Lower lobe of right lung (tissue), 2 donors: ENCODE measurements at places on chromosomes 12 and 14. TPM values are rescaled to one million over a fixed set of nuclear protein-coding genes. Genes with fewer than 3 reads are reported as not detected.
A peak's percentile ranks its signal among the peaks of the same experiment; 100 is the strongest.

DNA sequence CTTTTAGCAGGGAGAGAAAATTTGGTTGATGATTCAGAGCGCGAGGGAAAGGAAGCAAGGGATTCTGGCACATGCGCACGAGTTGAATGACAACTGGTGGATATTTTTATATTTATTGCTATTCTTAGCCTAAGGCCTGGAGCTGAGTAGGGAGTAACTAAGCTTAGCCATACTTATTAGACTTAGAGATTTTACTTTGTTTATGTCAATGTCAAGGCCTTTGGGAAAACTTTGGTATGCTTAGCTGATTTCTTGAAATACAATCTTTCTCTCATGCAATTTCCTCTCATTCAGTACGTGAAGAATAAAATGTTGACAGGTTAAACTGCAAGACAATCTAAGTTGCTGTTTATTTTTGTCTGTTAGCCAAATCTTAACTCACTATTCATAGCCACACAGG is 101.1 kb downstream of the CRADD start:
- no peak for DNase-seq

DNA sequence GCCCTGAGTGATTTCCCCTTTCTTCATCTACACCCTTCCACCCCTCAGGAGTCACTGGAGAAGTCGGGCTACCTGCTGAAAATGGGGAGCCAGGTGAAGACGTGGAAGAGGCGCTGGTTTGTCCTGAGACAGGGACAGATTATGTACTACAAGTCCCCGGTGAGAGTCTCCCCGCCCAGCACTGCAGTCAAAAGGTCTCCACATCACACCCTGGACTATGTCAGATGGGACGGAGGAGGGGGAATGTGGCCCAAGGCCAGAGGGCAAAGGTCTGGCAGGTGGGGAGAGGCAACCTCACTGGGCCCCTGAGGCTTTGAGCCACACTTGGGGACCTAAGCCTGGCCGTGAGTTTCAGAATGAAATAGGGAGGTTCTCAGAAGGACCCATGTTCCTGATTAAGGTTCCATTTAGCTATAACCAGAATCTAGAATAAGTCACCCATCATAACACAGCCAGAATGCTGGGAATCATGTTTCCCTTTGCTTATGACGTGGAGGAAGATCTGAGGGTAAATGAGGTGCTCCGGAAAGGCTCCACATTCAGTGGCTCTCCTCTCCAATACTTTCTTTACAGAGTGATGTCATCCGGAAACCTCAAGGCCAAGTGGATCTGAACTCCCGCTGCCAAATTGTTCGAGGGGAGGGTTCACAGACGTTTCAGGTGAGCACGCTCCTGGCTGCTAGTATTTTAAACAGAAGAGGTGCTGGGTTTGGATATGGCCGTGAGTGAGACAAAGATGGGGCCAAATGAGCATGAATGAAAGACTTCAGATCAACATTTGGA is 26.6 kb downstream of the PIGH start:
- peak; percentile 24 for DNase-seq

DNA sequence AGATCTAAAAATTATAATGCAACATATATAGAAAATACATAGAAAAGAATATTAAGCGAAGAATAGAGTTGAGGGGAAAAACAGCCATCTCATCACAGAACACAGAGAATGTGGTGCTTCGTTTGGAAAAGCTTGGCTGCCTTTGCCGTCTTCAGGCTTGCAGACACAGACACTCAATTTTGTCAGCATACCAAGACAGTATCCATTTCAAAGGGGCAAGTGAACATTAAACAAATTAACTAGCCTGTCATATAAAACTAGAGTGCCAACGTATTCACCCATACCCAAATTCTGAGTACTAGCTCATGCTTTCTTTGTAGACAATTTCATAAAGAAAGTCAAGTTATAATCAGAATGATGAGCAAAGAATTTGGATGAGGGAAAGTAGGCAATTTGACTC is 40.5 kb downstream of the DMAC2L start:
- no peak for DNase-seq

DNA sequence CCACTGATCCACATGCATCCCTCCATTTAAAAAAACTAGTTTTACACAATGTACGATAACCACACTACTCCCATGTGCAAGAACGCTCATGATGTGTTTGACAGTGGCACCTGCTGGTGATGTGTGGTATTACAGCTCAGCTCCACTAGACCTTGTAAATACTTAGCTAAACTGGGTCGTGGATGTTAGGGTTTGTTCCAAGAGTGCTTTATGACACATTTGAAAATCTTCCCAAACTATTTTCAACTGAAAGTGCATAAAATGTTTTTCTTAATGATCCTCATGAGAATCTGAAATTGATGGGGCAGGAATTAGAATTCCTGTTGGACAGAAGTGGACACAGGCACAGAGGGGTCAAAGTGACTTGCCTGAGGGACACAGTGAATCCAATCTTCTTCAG is 99.2 kb downstream of the SCARB1 start:
- no peak for DNase-seq

GRCh38 chr12:119283310-119283709 is 51.2 kb upstream of the CCDC60 start:
- DNase-seq: no peak

DNA sequence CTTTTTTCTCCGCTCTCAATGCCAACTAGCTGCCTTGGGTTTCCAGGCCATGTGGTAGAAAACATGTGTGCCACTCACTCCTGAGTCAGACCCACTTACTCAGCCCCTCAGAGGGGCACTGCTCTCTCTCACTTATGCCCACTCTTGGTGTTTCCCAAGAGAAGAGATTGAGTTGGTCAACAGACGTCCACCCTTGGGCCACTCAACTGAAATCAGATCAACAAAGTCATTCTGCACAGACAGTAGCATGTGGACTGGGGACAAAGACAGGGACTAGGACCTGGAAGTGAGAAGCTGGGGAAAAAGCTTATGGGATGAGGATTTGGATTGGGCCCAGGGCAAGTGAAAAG is 161.2 kb downstream of the EFCAB11 start:
- DNase-seq: no peak

The ABCC9 gene
- total RNA-seq: 27.5 TPM

DNA sequence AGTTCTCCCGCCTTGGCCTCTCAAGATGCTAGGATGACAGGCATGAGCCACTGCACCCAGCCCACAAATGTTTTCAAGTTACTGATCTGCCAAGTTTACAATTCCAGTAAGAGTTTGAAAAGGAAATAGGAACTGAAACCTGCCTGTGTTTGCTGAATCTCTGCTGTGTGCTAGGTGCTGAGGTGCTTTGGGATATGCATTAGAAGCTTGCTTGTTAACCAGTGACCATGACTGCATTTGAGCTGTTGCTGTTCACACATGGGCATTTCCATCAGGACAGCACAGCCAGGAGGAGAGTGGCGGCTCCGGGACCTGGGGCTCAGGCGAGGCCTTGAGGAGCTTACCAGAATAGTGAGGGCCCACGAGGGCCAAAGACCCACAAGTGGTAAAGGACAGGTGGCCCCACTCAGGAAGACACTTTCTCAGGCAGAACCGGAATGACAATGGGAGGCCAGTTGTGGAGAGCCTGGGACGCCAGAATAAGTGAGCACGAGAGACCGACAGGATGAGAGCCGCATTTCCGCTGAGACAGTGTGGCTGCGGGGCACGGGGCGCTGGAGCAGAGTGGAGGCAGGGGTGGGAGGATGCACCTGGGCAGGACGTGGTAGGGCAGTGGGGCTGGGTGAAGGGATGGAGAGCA is 54.5 kb upstream of the MMP17 start:
- no peak for DNase-seq

DNA sequence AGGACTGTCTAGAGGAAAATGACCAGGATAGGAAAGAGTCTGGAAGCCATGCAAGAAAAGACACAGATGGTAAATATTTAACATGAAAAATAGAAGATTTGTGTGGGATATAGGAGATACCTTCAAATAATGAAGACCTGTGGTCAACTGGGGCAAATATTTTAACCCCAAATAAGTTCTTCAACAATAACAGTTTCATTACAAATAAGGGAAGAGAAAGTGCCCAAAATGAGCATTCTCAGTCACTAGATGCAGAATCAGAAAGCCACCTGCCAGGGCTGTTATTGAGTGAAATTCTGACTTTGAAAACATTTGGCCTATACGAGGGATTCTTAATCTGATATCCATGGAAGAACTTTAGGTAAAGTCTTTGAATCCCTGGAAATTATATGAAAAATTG is 231.2 kb upstream of the PLEKHG7 start:
- DNase-seq: no peak

The POLE gene
- total RNA-seq: 28.0 TPM

The FAR2 gene
- total RNA-seq: 23.7 TPM

DNA sequence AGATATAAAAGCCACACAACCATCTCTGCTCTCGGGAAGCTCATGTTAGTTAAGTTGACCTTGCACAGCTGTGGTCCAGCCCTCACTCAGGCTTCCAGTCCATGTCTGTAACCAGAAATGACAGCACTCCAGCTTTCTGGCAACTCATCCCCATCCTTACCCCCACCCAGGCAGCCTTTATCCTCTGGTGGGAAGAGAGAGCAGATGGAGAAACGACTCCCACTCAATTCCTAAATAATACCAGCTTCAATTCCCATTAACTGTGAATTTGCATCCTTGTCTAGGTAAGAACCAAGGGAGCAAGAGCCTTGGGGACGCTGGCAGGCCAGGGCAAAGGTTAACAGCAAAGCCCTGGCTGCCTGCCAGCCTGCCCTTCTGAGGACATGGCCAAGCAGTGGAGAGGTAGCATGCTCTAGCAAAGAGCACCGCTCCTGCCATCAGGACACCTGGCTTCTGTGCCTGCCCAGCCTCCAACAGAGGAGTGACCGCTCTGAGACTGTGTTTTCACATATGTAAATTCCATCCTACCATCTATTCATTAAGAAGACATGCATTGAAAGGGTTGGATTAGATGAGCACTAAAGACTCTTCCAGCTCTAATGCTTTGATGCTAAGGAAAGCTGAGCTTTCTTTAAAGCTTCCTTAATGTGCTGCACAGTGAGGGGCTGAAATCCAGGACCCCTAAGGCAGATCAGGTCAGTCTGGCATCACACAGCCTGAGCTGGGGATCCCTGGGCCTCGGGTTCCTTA is 236.1 kb downstream of the GRIN2B start:
- no peak for DNase-seq

The SRRM4 gene
- not detected for total RNA-seq

DNA sequence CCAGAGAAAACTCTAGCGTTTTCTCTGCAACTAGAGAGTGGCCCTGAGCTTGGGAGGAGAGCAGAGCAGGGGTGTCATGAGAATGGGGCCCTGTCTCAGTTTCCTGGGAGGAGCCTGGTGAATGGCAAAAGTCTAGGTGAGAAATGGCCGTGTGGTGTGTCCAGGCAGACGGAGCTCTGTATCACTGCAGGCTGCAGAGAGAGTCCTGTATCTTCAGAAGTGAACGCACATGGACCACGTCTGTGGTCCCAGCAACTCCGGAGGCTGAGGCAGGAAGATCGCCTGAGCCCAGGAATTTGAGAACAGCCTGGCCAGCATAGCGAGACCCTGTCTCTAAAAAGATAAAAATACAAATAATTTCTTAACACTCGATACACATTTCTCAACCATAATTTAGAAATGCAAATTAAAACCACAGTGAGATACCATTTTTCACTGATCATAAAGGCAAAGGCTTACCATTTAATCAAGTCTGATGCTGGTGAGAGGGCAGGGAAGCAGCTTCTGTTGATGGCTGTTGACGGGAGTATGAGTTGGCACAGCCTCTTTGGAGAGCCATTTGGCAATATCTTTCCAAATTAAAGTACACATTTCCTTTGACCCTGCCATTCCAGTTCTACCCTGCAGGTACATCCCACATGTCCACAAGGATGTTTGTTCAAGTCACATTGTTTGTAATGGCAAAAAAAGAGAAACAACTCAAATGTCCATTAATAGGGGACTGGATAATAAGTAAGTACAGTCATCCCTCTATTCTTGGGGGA is 51.0 kb downstream of the NFKBIA start:
- peak; percentile 14 for DNase-seq

DNA sequence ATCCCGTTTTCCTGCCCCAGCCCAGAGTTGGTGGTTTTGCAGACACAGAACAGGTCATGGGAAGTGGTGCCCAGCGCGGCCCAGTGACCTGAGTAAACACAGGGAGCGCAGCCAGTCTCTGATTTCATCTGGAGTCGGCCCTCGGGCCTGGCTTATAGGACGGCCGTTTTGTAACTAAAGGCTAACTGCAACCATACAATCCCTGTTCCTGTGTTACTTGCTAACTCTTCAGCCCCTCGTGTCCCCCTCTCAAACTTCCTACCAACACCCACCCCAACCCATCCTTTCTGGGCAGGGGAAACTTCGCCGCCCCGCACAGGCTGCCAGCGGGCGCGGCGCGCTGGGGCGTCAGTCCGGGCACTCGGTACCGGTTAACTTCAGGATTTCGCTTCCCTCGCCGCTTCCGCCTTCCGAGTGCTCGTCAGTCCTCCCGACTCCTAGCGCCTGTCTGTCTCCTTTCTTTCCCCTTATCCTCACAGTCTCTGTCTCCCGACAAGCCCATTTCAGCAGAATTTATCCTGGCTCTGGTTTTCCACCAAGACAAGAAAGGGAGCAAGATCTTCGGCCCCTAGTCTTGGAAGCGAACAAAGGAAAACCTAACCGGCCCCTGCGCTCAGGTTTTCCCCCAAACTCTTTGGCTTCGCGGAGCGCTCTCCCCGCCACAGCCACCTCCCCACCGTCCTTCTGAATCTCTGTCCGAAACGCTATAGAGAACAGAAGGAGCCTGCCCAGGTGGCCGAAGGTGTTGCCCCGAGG is 2.0 kb downstream of the SIX1 start:
- peak; percentile 49 for DNase-seq

- no peak for DNase-seq
Measured at GRCh38 chr14:31969699-31970240, 107.3 kb upstream of the ARHGAP5 start.
